ENCODE measurements at places on chromosomes 7 and 10.

- DNase-seq = no peak
Observed at GRCh38 chr7:27689591-27690164, 27.0 kb upstream of the HIBADH start.

GRCh38 chr7:100489121-100489520, 5.4 kb downstream of the NYAP1 start:
- DNase-seq = no peak

DNA sequence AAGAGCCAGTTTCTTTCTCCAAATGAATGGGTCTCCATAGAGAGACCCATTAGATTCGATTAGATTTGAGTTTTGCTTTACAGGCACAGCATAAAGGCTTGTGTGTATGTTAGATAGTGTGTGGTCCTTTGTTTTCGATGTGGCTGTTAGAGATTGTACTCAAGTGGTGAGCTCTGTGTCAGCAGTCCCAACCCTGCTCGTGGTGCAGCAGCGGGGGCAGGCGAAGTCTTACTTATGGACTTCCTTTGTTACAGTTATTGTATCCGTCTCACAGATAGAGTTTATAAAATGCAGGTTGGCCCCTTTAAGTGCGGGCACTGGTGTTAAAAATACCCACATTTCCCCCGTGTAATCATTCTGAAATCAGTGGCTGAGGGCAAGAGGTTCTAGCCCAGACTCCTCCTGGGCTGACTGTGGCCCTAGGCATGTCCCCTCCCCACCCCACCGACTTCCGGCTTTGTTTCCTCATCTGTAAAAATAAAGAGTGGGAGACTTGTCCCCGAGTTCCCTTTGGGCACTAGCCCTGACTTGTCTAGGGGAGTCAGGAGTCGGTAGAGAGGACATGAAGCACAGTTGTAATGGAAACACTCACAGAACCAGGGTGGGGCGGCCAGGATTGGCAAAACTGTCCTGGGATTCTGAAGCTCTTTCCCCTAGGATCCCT, 28.6 kb downstream of the MTURN start:
- DNase-seq = no peak

- DNase-seq = peak; percentile 82
Observed at GRCh38 chr7:28075674-28076358, 104.8 kb downstream of the JAZF1 start.

DNA sequence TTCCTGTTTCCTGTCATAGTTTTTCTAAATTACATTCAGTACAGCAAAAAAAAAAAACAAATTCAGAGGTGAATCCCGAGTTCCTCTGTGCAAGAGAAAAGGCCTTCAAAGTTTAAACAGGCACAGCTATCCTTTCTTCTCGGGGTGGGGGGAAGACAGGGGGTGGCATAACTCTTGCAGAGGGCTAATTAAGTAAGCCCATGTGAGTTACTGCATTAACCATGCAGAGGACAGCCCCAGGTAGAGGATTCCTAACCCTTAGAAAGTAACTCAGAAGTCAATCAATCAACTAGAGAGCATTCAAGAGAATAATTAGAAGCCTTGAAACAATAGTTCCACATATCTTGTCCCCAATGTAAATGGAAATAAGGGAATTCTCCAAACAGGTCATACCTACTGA, 170.9 kb downstream of the CSTF2T start:
- no peak for DNase-seq
